ENCODE measurements at places on chromosomes 4 and X.

- DNase-seq: no peak
Measured at GRCh38 chr4:80685214-80685613, 345.3 kb upstream of the BMP3 start.

- no peak for DNase-seq
Measured at GRCh38 chr4:87555773-87556619, 26.8 kb upstream of the SPARCL1 start.

GRCh38 chrX:20252381-20253231 lies 14.1 kb downstream of the RPS6KA3 start:
- DNase-seq: no peak

DNA sequence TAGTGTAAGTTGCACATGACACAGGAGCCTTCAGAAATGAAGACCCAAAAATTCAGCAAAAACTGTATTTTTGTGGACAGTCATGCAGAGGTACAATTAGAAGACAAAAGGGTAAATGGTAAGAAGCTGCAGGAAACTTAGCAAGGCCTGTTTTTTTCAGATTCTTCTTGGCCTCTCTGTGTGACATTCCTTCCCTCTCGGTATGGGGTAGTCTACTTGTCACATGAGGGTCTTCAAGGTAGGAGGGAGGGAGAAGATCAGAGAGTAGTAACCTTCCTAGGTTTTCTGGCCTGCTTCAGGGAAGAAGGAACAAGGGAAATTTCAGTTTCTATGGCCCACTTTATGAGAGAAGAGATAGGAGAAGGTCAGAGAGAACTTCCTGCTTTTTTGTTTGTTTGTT lies 230.4 kb upstream of the PPP1R2C start:
- no peak for DNase-seq

- no peak for DNase-seq
Measured at GRCh38 chr4:24921491-24921890, 8.6 kb upstream of the CCDC149 start.

DNA sequence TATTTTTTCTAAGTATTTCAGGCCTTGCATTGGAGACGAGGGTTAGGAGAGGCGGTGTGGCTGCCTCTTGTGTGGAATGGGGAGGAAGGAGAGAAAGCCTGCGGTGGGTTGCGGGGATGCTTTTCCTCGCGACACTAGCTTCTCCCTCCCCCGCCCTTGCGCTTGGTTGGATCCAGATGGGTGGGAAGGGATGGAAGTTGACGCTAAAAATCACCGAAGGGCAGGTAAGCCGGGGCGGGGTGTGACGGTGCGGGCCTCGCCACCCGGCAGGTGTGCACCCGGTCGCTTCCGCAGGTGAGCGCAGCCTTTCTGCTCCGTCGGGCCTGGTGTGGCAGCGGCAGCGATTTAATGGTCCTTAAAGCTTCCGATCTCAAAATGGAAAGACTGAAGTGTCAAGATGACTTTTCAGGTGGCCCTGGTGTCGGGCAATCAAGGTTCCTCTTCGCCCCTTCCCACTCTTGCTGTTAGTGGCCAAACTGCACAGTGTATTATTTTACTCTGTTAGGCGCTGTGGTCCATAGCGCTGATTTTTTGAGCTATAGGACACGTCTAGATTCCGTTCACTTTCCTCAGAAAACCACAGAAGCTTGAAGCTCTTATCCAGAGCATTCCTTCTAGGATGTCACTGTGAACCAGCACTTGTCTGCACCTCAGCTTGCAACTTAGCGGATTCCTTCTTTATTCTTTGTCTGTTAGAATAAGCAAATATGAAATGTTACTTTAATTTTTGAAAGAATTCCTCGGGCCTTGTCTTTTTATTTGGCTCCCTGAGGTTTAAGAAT lies 765 bp downstream of the ENOPH1 start:
- DNase-seq: peak; percentile 30

- DNase-seq: no peak
Measured at GRCh38 chr4:67744561-67745283, 9.5 kb downstream of the GNRHR start.

DNA sequence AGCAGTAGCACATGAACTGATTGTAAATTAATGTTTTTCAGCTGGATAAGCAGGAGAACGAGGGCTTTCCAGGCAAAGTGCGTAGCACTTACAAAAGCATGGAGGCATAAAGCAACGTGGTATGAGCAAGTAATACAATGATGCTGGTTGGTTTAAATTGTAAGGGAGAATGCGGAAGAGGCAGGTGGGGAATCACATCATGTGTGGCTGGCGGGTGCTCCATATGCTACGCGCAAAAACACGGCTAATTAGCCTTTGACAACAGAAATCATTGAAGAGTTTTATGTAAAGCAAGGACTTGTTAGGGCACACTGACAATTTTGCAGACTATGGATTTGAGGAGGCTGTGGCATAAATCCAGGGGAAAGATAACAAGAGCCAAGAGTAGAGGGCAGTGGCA lies 14.6 kb downstream of the SYTL4 start:
- DNase-seq: no peak

DNA sequence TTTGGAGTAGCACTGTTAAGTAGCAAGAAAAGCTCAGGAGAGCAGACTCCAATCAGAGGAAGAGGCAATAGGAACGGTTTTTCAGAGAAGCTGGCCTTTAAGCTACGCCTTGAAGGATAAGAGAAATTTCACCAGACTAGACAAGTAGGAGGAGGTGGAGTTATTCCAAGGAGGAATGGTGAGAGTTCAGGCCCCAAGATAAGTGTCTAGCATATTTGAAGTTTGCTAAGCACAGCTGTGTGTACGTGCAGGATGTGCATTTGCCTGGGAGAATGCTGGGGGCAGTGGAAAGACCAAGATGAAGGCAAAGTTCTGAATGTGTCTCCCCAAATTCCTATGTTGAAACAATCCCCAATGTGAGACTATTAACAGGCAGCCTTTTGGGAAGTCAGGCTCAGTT lies 91.6 kb downstream of the SOWAHB start:
- no peak for DNase-seq

DNA sequence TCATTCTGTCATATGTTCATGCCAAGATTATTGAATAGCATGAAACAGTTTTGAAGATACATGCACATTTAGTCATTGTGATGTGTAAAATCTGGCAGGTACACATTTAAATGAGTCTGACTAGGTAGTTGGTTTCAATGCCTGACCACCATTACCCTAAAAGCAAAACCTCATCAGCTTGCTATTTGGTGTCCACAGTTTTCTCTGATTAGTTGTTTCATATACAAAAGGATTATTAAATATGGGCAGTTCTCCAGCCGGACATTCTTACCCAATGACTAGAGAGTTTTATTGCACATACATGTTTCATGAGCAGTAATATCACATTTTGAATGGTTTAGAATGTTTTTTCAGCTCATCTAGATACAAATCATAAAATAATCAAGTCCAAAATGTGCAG lies 23.7 kb downstream of the DCHS2 start:
- no peak for DNase-seq

- DNase-seq: no peak
Measured at GRCh38 chr4:24743206-24743605, 52.2 kb upstream of the SOD3 start.

DNA sequence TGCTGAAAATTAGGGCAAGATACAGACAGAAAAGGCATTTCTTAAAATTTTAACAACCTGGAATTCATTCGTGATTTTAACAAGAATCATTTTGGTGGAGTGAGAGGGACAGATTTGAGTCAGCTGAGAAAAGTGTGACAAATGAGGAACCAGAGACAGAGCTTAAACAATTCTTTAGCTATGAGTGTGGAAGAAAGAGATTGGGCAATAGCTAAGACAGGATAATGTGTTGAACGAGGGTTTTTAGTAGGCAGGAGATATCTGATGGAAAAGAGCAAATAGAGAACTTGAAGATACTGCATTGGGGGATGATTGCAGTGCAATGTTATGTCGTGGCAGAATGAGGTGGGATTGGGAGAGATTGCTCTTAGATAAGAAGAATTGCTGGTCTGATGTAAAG lies 164.2 kb upstream of the SPRY1 start:
- DNase-seq: no peak

All from amygdala (tissue), 56 donors.